BE2C (cell line): ENCODE measurements at places on chromosomes 11 and 22.
A peak's percentile ranks its signal among the peaks of the same experiment; 100 is the strongest.

GRCh38 chr11:93567401-93567895 lies 24.3 kb upstream of the SMCO4 start:
- DNase-seq = no peak

DNA sequence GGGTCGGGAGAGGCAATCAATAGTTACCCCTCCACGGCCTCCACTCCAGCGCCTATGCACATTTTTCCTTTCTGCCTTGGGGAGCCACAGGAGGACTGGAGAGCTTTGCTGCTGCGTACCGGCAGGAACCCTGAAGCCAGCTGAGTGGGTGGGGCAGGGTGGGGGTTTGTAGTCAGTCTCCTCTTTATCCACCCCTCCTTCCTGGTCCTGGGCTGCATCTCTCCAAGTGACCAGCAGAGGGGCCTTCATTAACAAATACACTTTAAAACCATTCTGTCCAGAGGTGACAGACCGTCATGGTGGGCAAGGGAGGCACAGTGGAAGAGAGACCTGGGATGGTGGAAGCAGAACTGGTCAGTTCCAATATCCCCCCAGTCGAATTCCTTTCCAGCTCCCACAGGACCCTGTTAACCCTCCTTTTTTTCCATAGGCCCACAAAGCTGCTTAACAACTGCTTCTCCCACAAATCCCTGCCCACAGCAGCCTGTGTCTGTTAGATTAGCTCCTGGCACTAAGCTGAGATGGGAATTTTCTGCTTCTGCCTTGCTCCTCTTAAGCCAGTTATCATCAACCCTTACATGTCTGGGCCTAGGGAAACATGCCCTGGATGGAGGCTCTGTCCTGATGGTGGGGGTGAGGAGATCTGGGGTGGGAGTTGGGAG lies 3.9 kb upstream of the ABCG4 start:
- peak; percentile 81 for DNase-seq

GRCh38 chr11:126277780-126278179 lies 5.1 kb upstream of the TIRAP start:
- DNase-seq = no peak

GRCh38 chr11:100774859-100775258 lies 87.8 kb downstream of the ARHGAP42 start:
- DNase-seq = no peak

DNA sequence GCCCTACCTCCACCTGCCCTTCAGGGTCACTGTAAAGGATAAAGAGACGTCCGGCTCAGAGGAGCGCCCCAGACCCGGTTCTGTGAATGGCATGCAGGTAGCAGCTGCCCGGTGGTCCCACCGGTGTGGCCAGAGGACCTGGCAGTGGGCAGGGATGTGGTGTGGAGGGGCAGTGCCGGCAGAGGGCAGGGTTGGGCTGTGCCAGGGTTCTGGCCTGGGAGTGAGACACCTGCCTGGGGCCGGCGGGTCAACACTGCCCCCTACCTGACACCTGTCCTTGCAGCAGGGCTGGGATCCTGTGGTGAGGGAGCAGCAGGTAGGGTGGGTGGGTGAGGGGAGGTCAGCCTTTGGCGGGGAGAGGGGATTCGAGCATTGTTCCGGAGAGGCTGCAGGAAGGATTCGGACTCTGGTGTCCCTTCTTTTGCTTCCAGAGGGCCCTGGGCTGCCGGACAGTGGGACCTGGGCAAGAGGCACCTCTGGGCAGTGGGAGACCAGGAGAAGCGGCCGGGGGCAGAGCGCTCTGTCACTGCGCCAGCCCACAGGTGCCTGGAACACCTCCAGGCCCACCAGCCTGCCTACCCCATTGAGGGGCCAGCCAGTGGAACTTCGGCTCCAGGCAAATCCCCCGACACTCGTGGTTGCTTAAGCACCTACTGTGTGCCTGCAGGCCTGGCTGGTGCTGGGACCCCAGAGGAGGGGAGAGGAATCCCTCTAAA lies 1.6 kb upstream of the PHLDA2 start:
- DNase-seq = peak; percentile 41

DNA sequence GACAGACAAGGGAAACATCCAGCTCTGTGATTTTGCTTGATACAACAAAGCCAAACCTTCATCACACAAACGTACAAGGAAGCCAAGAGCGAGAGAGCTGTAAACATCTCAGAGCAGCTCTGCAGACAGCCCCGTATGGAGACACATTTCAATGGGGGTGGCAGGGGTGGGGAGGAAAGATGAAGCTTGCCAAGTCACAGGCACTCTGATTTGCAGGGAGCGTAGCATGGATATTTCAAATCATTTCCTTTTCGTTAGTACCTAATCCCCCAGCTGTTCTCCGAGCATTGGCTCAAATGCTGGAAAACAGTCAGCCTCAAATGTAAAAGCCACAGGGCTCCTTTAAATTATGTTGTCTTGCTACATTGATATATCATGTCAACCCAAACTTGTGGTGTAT lies 458.9 kb upstream of the CADM1 start:
- DNase-seq = no peak

DNA sequence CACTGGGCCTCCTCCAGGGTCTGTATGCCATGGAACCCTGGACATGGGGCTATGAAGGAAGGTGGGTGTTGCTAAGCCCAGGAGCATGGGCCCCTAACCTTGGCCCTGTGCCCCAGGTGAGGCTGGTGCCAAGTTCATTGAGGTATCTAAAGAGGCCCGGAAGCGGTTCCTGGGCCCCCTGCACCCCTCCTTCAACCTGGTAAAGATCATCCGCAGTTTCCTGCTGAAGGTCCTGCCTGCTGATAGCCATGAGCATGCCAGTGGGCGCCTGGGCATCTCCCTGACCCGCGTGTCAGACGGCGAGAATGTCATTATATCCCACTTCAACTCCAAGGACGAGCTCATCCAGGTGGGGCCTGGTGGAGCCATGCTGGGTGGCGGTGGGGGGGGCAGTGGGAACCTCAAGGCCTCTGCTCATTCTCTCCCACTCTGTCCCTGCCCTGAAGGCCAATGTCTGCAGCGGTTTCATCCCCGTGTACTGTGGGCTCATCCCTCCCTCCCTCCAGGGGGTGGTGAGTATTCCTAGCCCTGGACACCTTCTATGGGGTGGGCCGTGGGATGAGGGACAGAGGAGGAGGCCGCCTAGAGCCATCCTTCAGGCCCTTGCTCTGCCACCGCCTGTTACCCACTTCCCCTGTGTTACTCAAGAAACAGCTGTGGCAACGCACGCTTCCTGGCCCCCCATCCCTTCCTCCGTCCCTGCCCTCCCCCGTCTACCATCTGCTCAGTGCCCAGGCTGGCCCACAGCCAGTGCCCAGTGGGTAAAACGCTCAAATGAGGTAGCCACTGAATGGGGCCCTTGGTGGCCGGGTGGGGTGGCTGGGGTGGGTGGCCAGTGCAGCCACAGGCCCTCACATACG lies 3.0 kb downstream of the PNPLA2 start:
- no peak for DNase-seq

DNA sequence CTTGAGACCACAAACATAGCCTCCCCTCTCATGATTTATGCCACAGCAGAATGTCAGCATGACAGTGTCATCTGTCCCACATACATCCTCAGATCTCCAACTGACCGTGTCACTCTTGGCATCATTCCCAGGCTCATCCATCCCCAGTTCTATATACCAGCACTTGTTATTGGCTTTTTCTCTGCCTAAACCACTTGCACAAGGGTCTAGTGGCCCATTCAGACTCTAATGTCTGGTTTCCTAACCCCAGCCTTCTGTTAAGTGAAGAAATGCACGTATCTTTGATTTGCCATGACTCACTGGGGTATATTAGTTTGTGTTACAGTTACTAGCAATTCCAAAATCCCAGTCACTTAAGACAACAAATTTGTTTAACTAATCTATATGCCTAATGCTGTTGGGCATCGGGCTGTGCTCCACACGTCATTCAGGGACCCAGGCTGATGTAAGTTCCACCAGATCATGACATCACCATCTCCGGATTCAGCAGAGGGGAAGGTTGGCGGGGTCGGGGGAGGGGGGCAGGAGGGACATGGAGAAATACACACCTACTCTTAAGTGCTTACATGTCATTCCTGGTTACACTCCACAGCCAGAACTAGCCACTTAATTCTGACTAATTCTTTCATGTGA lies 517.4 kb downstream of the BUD13 start:
- DNase-seq = peak; percentile 58

- DNase-seq = no peak
Observed at GRCh38 chr11:29734287-29734686, 282.5 kb downstream of the KCNA4 start.

- no peak for DNase-seq
Observed at GRCh38 chr11:65132988-65133700, 1.2 kb downstream of the SYVN1 start.

DNA sequence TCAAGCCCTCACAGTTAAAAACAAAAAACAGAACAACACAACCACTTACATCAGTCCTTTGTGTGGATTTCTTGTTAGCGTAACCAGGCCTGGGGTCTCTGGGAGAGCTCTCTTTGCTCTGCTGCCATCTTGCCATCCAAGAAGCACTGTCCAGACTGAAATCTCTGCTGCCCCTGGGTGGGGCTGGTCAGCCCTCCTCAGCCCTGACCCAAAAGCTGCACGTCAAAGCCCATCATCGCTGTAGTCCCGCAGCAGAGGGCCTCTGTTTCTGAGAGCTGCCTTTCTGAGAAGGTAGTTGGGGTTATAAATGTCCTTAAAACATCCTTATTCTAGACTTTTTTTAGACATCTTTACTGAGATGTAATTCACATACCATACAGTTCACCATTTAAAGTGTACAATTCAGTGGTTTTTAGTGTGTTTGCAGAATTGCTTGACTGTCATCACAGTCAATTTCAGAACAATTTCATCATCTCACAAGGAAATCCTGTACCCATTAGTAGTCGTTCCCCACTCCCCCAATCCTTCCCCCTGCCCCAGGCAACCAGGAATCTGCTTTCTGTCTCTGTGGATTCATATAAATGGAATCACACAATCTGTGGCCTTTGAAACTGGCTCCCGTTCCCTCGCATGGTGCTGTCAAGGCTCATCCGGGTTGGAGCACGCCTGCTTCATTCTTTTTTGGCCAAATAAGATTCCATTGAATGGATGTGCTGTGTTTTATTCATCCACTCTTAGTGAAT lies 94.9 kb downstream of the TBC1D22A start:
- DNase-seq = no peak

GRCh38 chr22:40509401-40510134 lies 127.0 kb downstream of the MRTFA start:
- no peak for DNase-seq

- no peak for DNase-seq
Observed at GRCh38 chr11:12165237-12165875, 55.0 kb downstream of the MICAL2 start.

GRCh38 chr11:110035357-110035756 lies 57.8 kb upstream of the ZC3H12C start:
- no peak for DNase-seq

GRCh38 chr22:42969348-42969975 lies 45.5 kb downstream of the PACSIN2 start:
- DNase-seq = no peak

DNA sequence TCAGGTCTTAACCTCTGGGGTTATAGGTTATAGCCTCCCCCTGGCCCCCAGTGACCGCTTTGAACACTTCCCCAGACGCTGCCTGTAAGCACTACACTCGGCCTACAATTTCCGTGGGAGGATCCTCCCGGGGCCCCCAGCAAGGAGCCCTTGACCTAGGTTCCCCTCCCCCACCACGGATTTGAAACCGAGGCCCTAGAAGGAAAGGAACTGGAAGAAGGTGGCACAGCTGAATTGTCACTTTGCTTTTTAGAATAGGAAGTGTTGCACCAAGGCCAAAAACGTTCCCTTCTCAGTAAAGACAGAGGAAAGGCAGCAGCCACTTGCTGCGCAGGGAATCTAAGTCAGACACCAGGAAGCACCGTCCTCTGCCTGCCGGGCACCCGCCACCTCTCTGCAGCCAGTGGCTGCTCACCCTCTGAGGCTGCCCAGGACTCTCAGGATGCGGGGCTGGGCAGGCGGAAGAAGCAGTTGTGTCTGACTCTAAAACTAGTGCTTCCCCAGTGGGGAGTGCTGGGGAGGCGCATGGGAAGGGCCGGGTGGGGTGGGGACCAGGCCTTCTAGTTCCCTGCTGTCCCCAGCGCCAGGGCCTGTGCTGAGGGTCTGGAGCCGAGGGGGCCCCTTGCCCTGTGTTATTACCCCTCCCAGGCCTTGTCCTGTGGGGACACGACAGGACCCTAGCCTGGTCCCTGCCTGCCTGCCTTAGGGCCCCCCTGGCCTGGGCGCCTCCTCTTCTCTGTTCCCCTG lies 7.9 kb upstream of the FLRT1 start:
- DNase-seq = no peak

DNA sequence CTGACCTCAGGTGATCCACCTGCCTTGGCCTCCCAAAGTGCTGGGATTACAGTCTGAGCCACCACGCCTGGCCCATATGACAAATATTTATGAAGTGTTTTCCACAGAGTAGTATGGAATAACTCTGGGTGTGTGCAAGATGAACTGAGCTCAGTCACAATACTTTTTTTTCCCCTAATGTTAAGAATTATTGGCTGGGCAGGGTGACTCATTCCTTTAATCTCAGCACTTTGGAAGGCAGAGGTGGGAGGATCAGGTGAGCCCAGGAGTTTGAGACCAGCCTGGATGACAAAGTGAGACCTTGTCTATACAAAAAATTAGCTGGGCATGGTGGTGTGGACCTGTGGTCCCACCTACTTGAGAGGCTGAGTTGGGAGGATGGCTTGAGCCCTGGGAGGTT lies 6.4 kb downstream of the PTPRJ start:
- no peak for DNase-seq

DNA sequence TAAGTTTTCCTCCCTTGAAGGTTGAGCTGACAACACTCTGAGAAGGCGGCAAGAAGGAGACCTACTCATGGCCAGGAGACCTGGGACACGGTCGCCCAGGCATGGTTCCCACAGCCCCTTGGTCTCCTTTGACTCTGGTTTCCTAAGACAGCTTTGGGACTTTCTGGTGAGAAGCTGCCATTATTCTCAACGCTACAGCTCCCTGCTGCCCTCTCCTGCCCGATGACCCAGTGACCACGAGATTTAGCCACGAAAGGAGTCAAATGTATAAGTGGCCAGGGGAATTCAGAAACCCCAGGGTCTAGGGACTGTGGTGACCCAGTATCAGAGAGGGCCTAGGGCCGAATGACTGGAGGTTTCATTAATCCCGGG lies 699 bp upstream of the SDF2L1 start:
- peak; percentile 44 for DNase-seq

GRCh38 chr11:12841946-12842630 lies 167.0 kb upstream of the RASSF10 start:
- no peak for DNase-seq

DNA sequence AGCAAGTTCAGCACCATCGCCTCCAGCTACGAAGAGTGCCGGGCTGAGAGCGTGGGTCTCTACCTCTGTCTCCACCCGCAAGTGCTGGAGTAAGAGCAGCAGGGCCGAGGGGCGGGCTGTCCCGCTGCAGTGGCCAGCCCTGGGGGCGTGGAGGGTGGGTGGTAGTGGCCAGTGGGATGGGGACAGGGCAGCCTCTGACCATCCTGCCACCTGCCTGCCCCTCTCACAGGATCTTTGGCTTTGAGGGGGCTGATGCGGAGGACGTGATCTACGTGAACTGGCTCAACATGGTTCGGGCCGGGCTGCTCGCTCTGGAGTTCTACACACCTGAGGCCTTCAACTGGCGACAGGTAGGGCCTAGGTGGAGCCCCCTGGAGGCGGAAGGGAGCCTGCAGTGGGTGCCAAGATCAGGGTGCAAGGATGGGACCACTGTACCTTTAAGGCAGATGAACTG lies 15.0 kb upstream of the BBS1 start:
- DNase-seq = no peak

GRCh38 chr11:126884594-126884993 lies 116.0 kb downstream of the KIRREL3 start:
- no peak for DNase-seq

- no peak for DNase-seq
Observed at GRCh38 chr22:46465793-46466192, 71.6 kb downstream of the CELSR1 start.

GRCh38 chr11:82883853-82884252 lies 16.4 kb downstream of the PRCP start:
- no peak for DNase-seq

GRCh38 chr11:81104051-81104450 lies 1629.6 kb downstream of the FAM181B start:
- no peak for DNase-seq
